M059J (cell line): ENCODE measurements at places on chromosomes 4 and X. TPM values are rescaled to one million over a fixed set of nuclear protein-coding genes. Genes with fewer than 3 reads are reported as not detected.

The PDCL2 gene
- total RNA-seq = not detected in 2 replicates

The CENPVL2 gene
- not detected in 2 replicates for total RNA-seq

The BANK1 gene
- total RNA-seq = 0.52 and 0.91 TPM in 2 replicates

The POU3F4 gene
- total RNA-seq = not detected in 2 replicates

DNA sequence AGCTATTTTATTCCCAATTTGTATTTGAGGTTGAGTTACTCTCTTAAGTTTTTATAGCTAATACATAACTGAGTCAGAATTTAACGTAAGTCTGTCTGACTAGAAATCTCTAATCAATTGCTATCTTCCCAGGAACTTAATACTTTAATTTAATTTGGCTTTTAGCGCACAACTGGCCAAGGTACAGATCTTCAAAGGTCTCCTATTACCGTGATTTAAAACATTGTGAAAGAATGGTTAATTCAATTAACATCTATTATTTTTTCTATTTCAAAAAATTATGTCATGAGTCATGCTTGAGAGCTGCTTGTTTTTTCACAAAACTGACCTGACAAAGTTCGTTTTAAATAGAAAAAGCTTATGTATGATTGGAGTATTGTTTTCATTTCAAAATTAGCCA is 22.0 kb upstream of the PLA2G12A start:
- no peak for DNase-seq

DNA sequence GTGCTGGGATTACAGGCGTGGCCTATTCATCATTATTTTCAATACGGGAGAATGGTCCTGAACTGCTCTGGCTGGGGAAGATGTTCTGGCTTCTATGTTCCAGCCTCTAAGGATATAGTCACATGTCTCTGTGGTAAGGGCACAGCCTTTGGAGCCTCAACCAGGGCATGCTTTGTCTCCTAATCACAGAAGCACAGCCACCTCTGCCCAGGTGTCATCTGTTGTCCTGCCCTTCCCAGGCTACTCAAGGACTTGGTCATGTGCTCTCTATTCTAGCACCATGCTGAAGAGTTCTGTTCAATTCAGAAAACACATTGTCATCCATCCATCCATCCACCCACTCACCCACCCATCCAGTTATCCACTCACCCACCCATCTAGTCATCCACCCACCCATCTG is 29.5 kb downstream of the ASMTL start:
- DNase-seq = no peak

- no peak for DNase-seq
These were observed 11.5 kb downstream of the XIAP start for GRCh38 chrX:123871309-123871708.

DNA sequence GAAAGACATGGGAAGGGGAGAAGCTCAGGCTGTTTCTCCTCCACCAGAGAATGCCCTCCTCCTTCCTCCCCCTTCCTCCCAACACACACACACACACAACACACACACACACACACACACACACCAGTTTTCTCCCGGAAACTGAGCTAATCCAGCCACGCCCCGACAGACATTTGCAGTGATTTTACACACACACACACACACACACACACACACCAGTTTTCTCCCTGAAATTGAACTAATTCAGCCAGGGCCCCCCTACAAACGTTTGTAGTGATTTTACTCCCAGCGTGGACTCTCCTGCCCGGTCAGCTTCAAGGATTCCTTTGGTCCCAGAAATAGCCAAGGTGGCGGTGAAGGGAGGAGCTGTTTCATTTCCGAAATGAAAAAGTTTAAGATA is 32.9 kb upstream of the STX18 start:
- peak; percentile 56 for DNase-seq

DNA sequence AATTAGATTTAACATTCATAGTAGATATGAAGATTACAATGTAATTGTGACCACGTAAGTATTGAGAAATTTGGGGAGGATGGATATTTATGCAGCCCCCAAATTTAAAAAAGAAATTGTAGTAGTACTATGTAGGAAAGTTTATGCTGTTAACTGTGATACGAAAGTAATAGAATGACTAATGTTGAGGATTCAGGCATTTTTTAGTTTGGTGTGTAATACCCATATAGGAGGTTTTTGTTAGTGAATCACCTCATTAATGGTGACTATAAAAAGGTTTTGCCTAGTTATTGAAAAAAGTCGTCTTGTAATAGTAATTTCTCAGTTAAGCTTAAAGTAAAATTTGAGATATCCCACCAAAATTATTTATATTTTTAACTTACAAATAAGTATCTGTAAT is 67.2 kb downstream of the SMARCAD1 start:
- DNase-seq = peak; percentile 38

DNA sequence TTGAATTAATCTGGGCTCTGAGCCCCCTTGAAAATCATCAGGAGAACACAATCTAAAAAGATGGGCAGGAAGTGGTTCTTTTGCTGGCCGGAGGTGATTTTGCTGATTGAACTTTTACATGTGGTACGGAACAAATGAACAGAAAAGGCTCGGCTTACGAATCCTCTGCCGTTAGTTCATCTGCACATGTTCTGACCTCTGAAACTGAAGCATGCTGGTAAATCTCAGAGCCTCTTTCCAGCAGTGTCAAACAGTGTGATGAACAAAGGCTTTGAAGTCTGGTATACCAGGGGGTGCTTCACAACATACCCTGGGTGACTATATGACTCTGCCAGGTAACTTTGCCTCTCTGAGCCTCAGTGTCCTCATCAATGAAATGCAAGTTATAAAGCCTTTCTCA is 194.2 kb upstream of the C1QTNF7 start:
- DNase-seq = no peak

GRCh38 chr4:118955515-118955914 is 66.9 kb downstream of the SYNPO2 start:
- DNase-seq = no peak

GRCh38 chrX:5829060-5829459 is 399.6 kb downstream of the NLGN4X start:
- no peak for DNase-seq

DNA sequence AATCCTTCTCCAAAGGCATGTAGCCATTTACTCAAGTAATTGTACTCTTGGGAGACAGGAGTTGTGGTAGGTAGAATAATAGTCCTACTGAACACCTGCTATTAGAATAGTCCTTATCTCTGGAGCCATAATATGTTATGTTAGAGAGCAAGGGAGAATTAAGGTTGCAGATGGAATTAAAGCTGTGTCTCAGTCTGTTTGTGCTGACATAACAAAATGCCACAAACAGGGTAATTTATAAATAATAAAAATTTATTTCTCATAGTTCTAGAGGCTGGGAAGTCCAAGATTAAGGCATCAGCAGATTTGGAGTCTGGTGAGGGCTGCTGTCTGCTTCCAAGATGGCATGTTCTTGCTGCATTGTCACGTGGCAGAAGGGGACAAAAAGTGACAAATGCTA is 24.2 kb upstream of the FRAS1 start:
- DNase-seq = no peak

DNA sequence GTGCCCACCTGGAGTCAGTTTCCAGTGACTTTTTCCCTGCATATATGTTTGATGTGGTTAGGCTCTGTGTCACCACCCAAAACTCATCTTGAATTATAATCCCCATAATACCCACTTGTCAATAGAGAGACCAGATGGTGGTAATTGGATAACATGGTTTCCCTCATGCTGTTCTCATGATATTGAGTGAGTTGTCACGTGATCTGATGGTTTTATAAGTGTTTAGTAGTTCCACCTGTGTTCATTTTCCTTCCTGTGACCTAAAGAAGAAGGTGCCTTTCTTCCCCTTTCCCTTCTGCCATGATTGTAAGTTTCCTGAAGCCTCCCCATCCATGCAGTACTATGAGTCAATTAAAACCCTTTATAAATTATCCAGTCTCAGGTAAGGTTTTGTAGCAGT is 740.9 kb downstream of the ARAP2 start:
- DNase-seq = no peak

DNA sequence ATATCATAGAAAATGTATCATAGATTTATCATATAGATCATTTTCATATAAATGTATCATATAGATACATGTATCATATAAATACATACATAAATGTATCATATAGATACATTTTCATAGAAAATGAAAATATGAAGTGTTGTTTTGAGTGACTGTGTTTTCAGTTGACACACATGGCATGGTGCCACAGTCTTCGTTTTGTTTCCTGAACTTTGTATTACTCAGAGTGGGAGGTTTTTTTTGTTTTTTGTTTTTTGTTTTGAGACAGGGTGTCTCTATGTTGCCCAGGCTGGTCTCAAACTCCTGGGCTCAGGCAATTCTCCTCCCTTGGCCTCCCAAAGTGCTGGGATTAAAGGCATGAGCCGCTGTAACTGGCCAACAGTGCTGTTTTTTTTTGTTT is 3.9 kb downstream of the RBM10 start:
- DNase-seq = peak; percentile 42

DNA sequence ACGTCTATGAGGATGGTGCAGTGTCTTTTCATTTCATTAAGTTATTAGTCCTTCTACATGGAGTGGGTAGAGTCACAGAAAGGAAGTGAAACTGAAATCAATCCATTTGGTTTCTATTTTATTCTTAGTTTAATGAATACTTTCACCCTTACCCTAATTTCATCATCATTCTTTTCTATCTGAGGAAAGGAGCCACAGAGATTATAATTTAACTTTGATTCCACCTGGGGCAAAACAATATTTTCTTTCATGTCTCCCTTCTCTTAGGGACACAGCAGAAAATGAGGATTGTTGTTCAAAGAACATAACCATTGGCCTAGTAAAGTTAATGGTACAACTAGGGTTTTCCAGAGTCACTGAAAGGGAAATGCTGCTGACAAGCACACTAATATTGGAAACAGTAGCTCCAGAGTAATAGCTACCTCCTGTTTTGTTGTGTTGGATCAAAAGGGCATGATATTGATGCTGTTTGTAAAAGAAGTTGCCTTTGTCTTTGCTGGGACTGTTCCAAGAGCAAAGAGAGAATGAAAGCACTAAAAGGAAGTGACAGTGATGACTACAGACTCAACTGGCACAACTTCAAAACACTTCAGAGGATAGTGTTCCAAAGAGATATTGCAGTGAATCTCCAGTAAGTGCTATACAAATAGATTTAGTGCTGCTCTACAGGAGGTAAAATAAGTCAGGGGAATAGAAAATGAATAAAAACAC is 247.1 kb upstream of the PITX2 start:
- DNase-seq = peak; percentile 66

- no peak for DNase-seq
These were observed 1567.9 kb downstream of the ARAP2 start for GRCh38 chr4:34676400-34676799.

DNA sequence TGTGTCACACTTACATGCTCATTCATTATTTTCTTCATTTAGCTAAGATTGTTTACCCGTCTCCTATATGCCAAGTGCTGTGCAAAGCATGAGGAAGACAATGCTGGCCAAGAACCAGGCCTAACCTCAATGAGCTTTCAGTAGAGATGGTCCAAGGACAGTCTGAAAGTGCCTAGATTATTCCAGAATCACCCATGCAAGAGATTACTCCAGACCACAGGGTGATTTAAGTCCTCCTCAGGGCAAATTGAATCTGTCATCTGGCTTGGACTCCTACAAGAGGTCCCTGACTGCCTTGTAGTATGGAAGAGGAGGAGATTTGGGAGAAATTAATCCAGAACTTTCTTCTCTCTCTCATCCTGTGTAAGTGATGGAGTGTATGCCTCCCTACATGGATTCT is 99.4 kb upstream of the NDP start:
- DNase-seq = peak; percentile 86

- no peak for DNase-seq
These were observed 54.2 kb downstream of the CASP6 start for GRCh38 chr4:109648997-109649575.

DNA sequence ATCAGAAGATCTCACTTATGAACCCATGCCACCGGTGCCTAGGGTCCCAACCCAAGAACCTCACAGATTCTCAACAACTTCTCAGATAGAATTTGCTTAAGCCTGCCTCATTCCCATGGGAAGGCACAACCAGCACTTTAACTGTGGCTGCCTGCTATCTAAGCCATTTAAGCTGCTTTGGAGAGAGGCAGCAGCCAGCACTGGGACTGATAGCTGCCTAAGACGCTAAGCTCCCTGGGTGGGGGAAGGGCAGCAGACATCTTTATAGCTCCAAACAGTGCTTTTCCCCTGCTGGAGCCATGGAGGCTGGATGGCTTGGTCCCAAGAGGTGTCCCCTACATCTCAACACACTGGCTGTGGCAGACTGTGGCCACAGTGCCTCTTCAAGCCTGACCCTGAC is 1268.6 kb downstream of the FAM133A start:
- no peak for DNase-seq
